Dorsolateral prefrontal cortex (tissue), 122 donors: ENCODE measurements at places on chromosomes 2 and 18. TPM values are rescaled to one million over a fixed set of nuclear protein-coding genes. Genes with fewer than 3 reads are reported as not detected.

DNA sequence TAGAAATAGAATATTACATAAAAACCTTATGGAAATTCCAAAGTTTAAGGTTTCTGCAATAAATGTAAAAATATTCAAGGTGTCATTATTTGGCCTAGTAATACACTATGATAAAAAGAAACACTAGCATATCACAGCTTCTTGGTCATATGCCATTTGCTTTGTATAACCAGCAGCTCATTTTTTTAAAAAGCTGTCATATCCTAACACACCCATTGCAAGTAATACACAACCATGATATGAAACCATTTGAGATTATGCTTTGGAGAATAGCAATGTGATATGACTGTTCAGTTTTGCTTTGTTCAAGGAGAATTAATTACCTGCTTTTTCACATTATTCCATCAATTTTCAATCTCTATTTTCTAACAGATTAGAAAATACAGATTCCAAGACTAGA lies 149.0 kb downstream of the IKZF2 start:
- DNase-seq, result no peak

GRCh38 chr2:39712953-39713352 lies 47.2 kb downstream of the TMEM178A start:
- DNase-seq, result no peak

The SLC25A52 gene
- not detected for total RNA-seq

GRCh38 chr2:38433607-38433975 lies 56.5 kb upstream of the ATL2 start:
- DNase-seq, result no peak

The DNAJB2 gene
- total RNA-seq, result 236 TPM

- DNase-seq, result no peak
Measured at GRCh38 chr2:179981085-179981484, 26.0 kb downstream of the CWC22 start.

GRCh38 chr2:159555651-159556392 lies 60.5 kb downstream of the BAZ2B start:
- DNase-seq, result no peak

DNA sequence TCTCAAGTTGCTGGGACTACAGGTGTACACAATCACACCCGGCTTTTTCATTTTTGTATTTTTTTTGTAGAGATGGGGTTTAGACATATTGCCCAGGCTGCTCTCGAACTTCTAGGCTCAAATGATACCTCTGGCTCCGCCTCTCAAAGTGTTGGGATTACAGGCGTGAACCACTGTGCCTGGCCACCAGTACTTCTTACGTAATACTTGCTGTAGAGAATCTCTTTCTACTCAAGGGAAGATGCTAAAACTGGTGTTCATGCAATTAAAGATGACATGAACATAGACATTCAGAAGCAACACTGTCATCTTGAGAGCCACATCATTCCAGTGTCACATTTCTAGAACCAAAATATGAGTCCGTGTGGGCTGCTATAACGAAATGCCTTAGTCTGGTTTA lies 53.7 kb upstream of the FRZB start:
- DNase-seq, result no peak

GRCh38 chr18:22913861-22914260 lies 19.3 kb upstream of the RBBP8 start:
- DNase-seq, result no peak

The AOX1 gene
- 1.9 TPM for total RNA-seq

The SPATA3 gene
- total RNA-seq, result 0.53 TPM

The DLGAP1 gene
- 390 TPM for total RNA-seq

- no peak for DNase-seq
Measured at GRCh38 chr2:200356321-200356720, 49.8 kb downstream of the SPATS2L start.

GRCh38 chr2:64063924-64064331 lies 44.7 kb upstream of the VPS54 start:
- DNase-seq, result peak; percentile 12

- DNase-seq, result no peak
Measured at GRCh38 chr2:164642946-164643555, 21.8 kb upstream of the GRB14 start.

DNA sequence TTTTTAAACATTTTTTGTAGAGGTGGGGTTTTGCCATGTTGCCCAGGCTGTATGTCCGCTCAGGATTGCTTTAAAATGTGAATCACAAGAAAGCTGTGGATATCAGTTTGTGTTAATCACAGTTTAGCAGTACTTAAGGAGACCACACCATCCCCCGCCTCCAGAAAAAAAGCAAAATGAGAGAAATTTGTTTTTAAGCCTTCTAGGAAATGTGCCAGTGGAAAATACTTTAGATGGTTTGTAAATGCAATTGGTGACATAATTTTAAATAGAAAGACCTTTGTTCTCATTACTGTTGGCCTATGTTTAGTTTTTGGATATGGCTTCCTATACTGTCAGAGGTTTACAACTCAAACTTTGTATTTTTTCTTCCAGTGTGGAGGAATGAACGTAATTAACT lies 27.0 kb downstream of the GCA start:
- no peak for DNase-seq

DNA sequence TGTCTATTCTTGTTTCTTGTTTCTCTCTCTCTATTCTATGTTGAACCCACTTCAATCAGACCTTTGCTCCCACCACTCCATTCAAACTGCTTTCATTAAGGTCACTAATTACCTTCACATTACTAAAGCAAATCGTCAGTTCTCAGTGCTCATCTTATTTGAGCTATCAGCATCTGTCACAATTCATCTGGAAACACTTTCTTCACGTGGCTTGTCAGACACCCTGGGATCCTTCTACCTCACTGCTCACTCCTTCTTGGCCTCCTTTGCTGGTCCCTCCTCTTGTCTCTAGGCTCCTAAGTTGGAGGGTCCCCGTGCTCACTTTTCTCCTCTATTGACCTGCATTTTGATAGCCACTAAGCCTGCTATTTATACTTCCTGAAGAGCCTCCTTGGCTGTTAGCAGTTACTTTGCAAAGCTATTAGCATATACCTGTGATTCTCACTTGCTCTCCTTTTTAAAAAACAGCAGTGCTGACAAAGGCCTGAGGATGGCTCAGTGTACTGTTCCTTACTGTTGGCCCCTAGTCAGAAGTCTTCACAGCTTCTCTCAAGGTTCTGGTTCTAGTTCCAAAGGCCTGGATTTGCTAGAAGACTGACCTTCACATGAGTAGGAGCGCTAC lies 80.2 kb downstream of the PLEKHM3 start:
- DNase-seq, result no peak

DNA sequence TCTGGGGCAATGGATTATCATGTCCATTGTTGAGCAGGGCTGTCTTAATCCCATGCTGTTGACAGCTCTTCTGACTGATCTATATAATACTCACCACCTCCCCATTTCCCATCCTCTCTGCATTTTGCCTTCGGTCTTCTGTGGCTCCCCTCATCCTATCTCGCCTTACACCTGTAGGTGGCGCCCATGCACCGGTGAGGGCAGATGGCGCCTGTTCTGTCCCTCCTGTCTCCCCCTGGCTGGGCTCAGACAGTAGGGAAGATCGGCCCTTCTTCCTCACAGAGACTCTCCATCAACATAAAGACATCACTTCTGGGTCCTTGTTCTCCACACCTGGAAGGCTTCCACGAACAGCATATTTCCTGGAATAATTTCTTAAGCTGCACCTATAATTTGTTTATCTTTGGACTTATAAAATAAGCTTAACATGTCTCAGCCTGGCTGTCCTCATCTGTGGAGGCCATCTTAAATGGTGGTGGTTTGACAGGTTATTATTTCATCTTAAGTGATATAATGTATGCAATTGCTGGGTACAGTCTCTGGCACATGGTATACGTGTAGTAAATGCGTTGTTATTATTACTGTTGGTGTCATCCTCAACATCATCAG lies 10.9 kb upstream of the CDH20 start:
- peak; percentile 76 for DNase-seq

- DNase-seq, result no peak
Measured at GRCh38 chr2:12935796-12936195, 219.1 kb downstream of the TRIB2 start.

DNA sequence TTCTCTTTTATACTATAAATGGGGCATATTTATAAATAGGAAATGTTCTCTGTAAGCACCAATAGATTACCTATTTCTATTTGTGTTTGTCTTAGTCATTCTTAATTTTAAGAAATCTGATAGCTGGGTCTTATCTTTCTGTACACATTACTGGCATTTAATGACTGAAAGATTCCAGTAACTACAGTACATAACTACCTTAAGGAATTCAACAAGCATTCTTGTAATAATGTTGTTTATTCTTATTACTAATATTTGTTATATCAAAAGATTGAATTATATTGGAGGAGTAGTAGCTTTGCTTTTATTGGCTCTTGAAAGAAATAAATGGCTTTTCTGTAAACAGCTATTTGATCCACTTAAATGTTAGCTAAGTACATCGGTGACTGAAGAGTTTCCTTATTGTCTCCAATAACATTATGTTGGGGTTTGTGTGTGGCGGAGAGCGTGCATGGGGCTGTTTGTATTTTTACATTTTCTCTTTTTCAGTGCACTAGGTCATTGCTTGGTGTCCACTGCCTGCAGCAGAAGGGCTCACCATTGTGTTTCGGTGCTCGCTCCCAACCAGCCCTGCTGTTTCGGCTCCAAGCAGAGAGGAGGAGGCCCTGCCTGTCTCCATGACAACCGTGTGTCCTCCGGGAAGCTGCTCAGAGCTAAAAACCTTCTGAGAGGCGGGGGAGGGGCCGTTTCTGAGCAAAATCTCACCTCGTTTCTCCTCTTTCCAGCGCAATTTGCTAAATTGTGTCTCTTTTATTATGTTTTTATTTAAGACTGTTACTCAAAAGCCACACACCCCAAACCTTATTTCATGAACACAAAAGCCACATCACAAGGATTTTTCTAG lies 112.5 kb upstream of the SLC38A11 start:
- DNase-seq, result peak; percentile 85

GRCh38 chr2:144137705-144138428 lies 382.1 kb downstream of the ZEB2 start:
- no peak for DNase-seq

- DNase-seq, result no peak
Measured at GRCh38 chr2:228866781-228867180, 404.3 kb downstream of the PID1 start.

The ERBB4 gene
- 80.7 TPM for total RNA-seq

The CFC1 gene
- 3.7 TPM for total RNA-seq

DNA sequence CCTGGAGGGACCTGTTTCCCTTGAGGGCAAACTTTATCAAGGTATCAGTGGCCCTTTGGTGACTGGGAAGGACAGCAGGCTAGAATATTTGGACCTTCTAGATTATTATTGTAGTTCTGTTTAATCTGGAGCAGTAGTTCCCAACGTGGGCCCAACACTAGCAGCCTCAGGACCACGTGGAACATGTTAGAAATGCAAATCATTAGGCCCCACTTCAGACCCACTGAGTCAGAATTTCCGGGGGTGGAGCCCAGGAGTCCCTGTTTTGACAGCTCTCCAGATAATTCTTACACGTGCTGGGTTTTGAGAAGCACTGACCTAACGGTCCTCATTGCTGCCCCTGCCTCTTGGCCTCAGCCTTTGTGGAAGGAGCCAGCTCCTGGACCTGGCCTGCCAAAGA lies 25.5 kb upstream of the DYNC2LI1 start:
- no peak for DNase-seq

GRCh38 chr2:74947703-74948102 lies 10.7 kb upstream of the POLE4 start:
- no peak for DNase-seq

GRCh38 chr2:7661502-7661901 lies 744.3 kb downstream of the RNF144A start:
- no peak for DNase-seq

GRCh38 chr2:207122651-207123334 lies 43.0 kb downstream of the KLF7 start:
- DNase-seq, result no peak

DNA sequence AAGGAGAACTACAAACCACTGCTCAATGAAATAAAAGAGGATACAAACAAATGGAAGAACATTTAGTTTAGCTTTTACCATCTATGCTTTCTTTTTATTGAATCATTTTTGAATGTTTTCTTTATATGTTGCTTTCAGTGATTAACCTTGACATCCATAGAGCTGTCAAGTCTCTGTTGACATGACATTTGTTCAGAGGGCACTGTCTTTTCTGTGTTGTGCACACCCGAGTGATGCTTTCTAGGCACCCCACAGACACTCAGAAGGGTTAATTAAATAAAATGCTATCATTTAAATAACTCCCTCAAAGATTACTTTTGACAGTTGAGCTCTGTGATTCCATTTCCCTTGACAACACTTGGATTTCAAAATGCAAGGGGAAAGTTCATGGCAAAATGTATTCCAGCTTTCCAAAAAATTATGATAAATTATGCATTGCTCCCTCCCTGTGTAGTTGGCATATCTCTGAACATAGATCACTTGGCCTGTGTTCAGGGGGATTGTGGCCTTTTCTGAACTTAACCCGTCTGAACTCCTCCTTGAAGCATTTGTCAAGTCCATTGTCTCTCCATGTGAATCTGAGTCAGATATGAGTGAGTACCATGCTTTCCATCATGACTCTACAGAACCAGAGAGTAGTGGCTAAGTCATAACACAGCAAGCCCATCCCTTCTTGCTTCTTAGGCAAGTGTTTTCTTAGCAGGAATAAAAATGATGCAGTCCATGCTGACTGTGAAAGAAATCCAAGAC lies 372.6 kb downstream of the RPRM start:
- no peak for DNase-seq

- DNase-seq, result no peak
Measured at GRCh38 chr2:20650393-20650876, 463 bp downstream of the HS1BP3 start.

The GALNT13 gene
- 22.1 TPM for total RNA-seq

The IL37 gene
- not detected for total RNA-seq

DNA sequence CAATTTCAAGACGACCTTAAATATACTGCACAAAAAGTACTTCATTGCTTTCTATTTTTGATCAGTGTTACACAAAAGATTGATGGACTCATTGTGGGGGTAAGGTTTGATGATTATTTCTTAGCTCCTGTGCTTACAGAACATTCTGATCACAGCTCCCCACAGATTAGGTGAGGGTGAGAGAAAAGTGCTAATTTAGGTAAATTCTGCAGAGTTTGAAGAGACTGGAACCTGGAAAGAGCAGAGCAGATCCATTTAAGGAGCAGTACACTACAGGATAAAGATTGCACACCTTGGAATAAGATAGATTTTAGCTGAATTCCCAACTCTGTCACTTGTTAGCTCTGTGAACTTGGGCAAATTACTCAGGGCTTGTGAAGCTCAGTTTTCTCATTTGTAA lies 291.9 kb upstream of the CDH7 start:
- DNase-seq, result no peak

GRCh38 chr2:207802650-207803049 lies 32.9 kb upstream of the FZD5 start:
- DNase-seq, result no peak

GRCh38 chr2:191065785-191066184 lies 51.8 kb upstream of the STAT1 start:
- DNase-seq, result no peak

DNA sequence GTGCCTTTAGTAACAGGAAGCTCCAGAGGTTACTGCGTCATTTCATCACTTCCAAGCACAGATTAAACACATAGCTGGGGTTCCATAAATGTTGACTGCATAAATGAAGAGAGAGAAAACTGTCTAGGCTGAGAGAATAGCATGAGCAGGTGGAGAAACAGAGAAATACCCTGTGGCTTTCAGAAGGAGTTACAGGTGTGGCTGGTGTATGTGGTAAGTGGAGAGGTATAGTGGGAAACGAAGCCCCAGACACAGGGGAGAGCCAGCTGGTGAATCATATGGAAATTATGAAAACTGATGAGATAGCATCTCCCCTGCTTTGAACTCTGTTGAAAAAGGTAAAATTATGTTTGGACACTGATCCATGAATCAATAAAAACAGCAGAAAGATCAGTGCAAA lies 807.4 kb upstream of the POU3F3 start:
- no peak for DNase-seq

The CCDC74A gene
- 9.1 TPM for total RNA-seq
